ENCODE measurements at places on chromosomes 1 and 21.
A peak's percentile ranks its signal among the peaks of the same experiment; 100 is the strongest.

GRCh38 chr1:184141361-184141880 is 89.9 kb downstream of the TSEN15 start:
- no peak for DNase-seq

DNA sequence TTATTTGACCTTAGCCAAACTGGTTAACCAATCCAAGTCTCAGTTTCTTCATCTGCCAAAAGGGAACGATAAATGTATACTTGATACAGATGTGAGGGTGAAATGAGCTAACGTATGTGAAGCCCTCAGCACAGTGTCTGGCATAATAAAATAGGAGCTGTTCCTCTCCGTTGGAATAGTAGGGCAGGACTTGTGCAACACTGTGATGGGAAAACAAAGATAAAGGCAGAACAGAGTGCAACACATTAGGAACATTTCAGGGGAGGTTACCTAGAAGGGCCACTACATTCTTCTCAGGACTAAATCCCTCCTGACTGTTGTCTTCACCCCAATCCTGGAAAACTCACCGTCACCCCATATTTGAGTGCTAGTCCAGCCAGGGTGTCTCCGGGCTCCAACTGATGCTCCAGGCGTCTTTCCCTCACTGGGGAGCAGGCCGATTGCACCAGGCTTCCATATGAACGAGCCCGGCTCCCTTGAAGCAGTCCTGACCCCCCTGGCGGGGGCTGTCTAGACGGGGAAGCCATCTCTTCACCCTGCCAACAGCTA is 896 bp downstream of the LYSMD1 start:
- DNase-seq: no peak

DNA sequence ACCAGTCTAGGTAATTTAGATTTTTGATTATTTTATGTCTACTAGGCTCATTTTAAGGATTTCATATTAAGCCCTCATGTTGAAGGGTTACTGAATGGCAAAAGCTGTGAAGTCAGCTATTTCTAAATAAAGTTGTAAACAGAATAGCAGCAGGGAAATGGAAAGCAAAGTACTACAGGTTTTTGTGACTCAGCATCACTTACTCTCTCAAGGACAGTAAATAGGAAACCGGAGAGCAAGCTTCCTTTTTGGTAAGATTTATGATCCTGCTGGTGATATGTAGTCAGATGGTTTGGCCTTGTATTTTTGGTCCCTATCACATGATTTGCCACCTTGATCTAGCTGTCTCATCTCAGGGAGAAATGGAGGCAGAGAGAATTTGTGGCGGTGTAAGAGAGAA is 226.0 kb downstream of the RPS6KC1 start:
- no peak for DNase-seq

- DNase-seq: no peak
Measured at GRCh38 chr1:236395947-236396664, 2.0 kb downstream of the EDARADD start.

GRCh38 chr21:39555911-39556590 is 56.7 kb upstream of the B3GALT5 start:
- peak; percentile 86 for DNase-seq

DNA sequence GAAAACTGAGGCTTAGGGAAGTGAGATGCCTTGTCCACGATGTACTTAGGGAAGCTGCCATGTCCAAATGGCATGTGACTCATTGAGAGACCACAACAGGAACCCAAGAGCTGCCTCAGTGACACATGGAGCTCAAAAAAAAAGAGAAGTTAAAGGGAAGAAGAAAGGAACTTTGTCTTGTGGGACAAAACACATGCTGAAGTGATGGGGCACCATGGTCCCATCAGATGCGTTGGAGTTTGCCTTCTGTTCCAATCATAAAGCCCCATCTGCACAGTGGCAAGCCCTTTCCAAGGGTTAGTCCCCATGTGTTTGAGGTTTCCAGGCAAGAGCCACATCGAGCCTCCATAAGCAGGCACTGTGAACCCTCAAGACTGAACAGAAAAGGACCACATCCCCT is 8.0 kb downstream of the MED8 start:
- DNase-seq: peak; percentile 49

- DNase-seq: no peak
Measured at GRCh38 chr1:231799363-231799986, 172.9 kb downstream of the DISC1 start.

GRCh38 chr1:232726048-232726779 is 79.0 kb upstream of the MAP10 start:
- no peak for DNase-seq

- DNase-seq: no peak
Measured at GRCh38 chr1:23169727-23170335, 1.2 kb upstream of the LUZP1 start.

DNA sequence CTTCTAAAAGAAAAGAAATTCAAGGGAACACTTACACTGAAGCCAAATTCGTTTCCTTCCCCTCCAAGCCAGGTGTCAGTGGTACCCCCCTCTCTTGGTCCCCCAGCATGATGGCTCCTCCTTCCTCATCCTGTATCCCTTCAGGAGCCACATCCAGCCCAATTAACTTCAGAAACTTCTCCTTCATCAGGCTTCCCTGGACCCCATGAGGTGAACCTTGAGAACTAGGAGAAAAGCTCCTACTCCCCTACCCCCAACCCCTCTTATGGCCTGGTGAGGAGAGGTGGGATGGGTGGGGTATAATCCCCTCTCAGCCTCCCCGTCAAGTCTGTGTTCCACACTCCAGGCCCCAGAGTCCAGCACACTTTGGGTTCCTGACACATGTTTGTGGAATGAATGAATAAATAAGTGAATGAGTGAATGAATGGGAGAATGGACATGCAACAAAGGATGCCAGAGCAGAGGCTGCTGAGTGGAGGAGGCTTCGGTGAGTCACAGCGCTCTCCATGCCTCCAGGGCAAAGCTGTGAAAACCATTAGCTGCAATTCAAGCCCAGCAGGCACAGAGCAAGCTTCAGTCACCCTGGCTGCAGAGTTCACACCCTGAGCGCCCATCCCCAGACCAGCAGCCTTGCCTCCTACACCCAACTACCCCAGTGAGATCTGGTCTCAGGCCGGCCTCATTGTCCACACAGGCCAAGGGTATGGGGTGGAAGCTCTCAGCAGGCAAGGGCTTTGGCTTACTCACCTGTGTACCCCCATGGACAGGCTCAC is 43.8 kb downstream of the BATF3 start:
- DNase-seq: peak; percentile 54

GRCh38 chr1:109397581-109398342 is at the start of gene SORT1:
Gene SORT1, minus strand, starts transcription at chr1:109397918. Its CDS starts 26 bp downstream, at chr1:109397892.
- peak; percentile 85 for DNase-seq

- no peak for DNase-seq
Measured at GRCh38 chr1:182688436-182689205, 4.2 kb upstream of the RGS8 start.

DNA sequence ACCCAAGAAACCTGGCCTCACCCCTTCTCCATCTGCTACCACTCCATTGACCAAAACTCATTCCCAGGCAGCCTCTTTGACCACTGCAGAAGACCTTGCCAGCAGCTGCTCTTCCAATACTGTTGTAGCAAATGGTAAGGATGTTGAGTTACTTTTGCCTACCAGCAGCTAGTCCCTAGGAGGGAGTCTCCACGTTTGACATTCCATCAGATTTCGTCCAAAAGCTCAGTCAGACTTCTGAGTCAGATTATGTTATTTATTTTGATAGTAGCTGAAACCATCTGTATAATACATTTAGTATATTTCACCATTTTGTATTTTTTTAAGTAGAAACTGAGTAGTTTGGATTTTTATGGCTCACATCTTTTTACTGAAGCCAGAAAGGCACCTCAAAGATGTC is 51.5 kb upstream of the WNT2B start:
- no peak for DNase-seq

- DNase-seq: no peak
Measured at GRCh38 chr21:16943231-16943630, 569.6 kb upstream of the CXADR start.

DNA sequence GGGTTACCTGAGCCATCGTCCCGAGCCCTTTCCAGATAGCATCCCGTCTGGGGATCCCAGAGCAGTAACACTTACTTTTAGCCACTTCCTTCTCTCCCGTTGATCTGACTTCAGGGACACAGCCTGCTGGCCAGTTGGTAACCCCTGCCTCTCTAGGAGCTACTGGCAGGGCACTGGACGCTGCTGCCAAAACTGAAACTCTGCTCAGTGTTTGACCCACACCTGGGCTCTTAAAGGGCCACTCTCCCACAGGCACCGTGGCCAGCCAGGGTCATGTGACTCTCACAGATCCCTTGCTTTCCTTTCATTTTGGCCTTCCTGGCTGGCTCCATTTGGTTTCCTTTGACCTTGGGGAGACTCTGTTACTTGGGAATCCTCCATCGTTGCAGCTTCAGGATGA is at the start of gene PIGR:
Gene PIGR (minus strand): TSS at position 206 of the 400 bp plus-strand sequence. CDS start 5,935 bp downstream, outside the sequence.
- no peak for DNase-seq

DNA sequence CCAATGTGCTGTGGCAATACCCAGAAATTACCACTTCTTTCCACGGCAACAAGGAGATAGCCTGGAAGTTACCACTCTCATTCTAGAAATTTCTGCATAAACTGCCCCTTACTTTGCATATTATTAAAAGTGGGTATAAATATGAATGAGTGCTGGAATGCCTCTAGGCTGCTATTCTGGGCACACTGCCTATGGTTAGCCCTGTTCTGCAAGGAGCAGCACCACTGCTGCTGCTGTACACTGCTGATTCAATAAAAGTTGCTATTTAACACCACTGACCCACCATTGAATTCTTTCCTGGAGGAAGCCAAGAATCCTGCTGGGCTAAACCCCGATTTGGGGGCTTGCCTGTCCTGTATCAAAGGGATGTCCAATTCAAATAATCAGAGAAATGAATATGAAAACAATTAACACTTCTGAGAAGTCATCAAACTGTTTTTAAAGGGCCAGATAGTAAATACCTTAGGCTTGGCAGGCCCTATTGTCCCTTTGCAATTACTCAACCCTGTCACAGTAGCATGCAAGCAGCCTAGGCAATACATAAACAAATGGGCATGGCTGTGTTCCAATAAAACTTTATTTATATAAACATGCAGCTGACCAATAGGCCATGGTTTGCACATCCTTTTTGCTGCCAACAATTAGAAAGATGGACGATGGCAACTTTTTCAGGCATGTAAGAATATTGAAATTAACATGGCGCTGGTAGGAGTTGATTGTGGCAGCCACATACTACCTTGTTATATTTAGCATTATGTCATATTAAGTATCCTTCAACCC is 369.4 kb upstream of the B3GALT2 start:
- DNase-seq: no peak

- DNase-seq: peak; percentile 31
Measured at GRCh38 chr1:62720946-62721554, 32.9 kb upstream of the DOCK7 start.

DNA sequence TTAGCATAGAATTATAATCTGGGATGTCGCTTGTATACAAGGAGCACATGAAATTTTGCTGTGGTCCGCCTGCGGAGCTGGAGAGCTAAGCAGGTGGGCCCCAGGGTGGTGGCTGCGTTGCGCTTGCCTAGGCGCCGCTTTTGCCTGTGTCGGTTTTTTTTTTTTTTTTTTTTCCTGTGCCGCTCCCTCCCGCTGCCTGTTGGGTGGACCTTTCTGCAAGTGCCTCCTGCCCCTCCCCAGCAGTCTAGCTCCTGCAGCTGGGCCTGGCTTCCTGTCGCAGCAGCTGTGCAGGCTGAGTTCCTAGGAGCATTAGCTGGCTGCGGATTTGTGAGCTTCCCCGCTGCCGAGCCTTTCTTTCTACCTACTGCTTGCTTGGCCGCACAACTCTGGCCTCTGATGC is 20.6 kb downstream of the PYHIN1 start:
- no peak for DNase-seq

DNA sequence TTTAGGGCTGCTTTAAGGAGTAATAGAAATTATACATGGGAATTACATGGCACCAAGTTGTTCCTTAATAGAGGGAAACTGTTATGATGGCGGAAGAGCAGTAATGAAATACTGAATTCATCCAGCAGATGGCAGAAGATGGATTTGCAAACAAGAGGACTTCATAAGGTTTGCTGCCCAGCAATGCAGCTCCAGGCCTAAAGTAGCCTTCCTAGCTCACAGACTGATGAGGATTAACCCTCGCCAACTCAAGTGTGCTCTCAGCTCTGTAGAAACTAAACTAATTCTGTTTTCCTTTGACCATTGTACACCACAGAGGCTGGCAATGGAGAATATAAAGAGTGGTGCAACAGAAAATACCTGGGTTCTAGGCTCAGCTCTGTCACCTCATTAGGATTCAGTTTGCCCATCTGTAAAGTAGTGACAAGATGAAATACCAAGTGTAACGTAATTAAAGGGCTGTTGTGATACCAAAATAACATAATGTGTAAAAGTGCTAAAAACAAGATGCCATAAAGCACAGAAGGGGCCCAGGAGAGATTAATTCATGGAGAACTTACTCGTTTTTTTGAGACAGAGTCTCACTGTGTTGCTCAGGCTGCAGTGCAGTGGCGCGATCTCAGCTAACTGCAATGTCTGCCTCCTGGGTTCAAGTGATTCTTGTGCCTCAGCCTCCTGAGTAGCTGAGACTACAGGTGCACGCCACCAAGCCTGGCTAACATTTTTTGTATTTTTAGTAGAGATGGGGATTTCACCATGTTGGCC is 102.4 kb upstream of the SERBP1 start:
- peak; percentile 76 for DNase-seq

- no peak for DNase-seq
Measured at GRCh38 chr1:200336101-200336845, 73.6 kb downstream of the ZNF281 start.

GRCh38 chr1:197915260-197915861 is 1.8 kb upstream of the LHX9 start:
- no peak for DNase-seq

- DNase-seq: no peak
Measured at GRCh38 chr1:91583326-91583755, 82.7 kb downstream of the CDC7 start.

- DNase-seq: no peak
Measured at GRCh38 chr1:22001409-22001808, at the start of gene CELA3A. Gene CELA3A, plus strand, starts transcription at chr1:22001657. Its CDS starts 18 bp downstream, at chr1:22001675.

DNA sequence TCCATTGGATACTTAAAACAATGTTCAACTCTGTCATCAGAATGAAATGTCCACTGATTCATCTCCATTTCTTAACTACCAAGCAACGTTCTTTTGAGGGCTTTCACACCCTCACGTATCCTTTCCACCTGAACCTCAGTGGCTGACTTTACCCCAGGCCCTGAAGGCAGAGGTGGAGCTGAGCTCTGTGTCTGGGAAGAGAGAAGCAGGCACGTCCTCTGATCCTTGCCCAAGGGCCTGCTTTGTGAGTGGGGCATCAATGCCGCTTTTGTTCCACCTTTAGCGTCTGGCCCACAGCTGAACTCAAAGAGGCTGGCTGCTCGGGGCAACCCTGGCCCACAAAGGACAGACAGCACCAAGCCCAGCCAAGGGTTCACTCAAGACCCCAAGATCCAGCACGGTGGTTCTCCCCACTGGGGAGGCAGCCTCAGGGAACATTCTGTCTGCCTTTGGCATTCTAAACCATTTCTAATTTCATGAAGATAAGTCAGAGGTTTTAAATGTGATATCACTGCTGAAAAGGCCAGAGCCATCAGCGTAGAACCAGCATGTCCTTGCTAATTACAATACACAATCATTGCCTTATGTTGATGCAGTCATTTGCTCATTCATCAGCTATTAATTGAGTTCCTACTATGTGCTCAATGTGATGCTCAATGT is 126.0 kb upstream of the UBE2U start:
- peak; percentile 74 for DNase-seq

All from foreskin melanocyte (primary cell).